HuH-7.5 (cell line): ENCODE measurements at places on chromosomes 7 and 10.

DNA sequence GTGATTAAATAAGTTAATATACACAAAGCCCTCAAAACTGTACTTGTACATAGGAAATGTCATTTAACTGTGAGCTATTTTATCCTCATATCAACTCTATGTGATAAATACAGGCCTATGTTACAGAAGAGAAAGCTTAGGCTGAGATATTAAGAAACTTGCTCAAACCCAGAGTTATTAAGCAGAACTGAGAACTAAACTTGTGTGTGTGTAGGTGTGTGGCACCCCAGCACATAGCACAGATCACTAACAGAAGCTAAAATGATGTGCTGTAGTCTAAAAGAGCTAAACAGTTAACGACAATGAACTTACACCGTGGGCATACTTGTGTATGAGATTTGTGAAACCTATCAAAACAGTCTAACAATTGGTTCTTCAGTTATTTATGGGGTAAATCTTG is 34.5 kb downstream of the MTPN start:
- DNase-seq = no peak

GRCh38 chr7:26685606-26686005 is 178.8 kb downstream of the SKAP2 start:
- DNase-seq = no peak

DNA sequence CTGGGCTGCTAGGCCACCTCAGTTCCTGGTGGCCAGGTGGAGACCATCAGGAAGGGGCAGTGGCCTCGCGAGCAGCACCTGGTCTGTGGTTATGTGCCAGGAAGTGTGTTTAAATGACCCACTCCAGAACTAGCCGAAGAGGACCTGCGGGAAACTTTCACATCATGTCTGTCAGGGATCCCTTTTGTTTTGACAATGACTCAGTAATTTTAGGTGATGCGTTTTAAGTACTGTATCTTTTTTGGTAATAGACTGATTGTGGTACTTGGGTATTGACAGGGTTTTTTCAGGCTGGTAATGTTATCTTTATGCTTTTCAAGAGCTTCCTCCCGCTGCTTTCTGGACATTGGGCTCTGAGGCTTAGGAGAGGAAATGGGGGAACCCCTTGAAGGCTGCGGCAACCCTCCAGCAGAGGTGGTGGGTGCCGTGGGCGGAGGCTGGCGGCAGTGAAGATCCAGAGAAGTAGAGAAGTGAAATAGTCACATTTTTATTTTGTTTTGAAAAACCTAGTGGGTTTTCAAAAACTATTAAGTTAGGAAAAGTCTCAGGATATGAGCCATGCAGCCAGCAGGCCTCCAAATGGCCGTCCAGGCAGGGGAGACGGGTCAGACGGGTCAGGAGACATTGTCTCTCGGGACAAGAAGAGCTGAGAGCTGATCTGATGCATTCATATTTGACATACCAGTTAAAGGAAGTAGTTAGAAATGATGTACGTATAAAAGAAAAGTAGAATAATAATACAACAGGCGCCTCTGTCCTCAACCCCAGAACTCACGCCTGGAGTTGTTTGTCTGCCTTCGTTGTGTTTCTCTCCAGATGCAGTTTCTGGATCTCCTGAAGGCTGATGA is 27.7 kb downstream of the PPP2R2D start:
- DNase-seq = no peak

- DNase-seq = no peak
These were observed 42.6 kb downstream of the PNLIPRP2 start for GRCh38 chr10:116663342-116663741.

- DNase-seq = no peak
These were observed 72.5 kb upstream of the NME8 start for GRCh38 chr7:37775921-37776320.

DNA sequence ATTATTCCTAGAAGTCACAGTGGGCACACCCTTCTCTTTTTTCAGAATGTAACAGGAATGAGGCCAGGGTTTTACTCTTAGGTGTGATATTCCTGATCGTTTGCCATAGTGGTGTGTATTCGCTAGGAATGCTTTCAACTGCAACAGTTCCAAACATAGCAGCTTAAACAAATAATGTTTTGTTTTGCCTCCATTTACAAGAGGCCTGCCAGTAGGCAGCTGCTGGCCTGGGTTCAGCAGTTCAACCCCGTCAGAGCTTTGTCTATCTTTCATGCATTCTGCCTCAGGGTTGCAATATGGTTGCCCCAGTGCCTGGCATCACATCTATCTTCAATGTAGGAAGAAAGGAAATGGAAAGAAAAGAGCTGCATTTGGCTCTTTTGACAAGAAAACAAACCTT is 21.7 kb upstream of the RET start:
- no peak for DNase-seq

- no peak for DNase-seq
These were observed 43.8 kb upstream of the DMBT1 start for GRCh38 chr10:122516734-122517133.

DNA sequence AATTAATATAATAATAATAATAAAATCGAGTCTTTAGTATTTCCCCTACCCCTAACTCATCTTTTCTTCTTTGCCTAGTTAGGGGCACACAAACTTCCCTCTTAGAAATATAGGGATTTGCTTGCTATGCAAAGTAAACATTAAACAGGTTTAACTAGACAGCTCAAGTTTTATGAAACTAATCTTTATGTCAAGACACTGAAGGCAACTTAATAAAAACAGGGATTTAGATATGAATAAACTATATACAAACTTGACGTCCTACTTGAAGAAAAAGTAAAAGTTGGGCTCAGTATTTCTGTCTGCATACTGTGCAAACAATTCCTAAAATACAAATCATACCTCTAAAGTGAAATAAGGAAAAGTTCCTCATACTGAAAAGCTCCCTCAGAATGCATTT is 52.1 kb upstream of the CAV2 start:
- no peak for DNase-seq

DNA sequence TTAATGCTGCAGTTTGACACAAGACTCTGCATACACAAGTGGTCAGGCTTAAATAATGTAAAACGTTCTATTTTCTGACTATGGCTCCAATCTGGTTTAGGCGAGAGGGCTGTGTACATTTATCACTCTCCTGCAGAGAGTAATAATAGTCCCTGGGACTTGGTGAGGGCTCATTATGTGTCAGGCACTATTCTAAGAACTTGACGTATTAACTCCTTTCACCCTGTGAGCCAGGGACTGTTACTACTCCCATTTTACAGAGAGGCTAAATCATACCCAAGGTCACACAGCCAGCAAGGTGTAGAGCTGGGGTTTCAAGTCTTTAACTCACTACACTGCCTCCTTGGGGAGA is 187.2 kb upstream of the LYZL2 start:
- DNase-seq = no peak

DNA sequence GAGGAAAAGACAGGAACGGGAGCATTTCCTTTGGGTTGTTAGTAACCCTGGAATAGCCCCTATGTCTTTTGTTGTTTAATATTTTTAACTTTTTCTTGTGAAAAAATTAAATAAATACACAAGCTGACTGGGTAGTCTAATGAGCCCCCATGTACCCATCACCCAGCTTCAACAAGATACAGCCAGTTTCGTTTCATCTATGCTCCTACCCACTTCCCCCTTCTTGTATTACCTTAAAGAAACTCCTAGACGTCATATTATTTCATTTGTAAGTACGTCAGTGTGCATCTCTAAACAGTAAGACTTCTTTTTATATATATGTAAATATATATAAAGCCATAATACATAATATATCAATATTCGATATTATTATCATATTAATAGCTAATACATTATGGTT is 42.8 kb upstream of the NUB1 start:
- no peak for DNase-seq

DNA sequence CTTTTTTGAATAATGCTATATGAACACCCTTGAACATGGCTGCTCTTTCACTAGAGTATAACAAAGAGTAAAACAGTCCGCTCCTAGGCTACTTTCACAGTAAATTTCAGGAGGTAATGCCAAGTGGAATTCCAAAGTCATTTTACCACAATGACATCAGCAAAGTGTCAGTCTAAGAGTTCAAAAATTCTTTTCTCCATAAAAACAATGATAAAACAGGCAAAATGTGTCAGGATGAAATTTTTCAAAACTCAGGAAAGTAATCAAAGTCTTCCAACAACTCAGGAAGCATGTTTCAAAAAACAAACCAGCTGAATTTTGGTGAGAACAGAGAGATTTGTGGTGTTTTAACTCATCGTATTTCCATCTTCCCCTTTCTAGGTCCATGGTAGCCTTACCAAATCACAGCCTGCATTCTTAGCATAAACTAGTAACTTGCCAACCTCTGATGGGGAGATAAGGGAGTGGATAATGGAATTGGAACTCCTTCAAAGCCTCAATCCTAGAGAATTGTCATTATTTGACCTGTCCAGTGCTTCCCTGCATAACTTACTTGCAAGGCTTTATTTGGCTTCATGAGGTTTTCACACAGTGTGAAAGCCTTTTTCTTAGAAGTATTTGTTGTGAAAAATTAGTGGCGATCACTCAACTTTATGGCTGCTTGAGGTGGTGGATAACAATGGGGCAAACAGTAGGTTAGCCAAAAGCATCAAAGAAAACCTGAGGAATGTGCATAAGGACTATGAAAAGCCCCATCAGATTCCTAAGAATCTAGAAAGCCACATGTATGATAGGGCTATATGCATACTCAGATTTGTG is 302.7 kb downstream of the HDAC9 start:
- DNase-seq = no peak

GRCh38 chr7:49513911-49514310 is 259.5 kb upstream of the VWC2 start:
- DNase-seq = no peak

DNA sequence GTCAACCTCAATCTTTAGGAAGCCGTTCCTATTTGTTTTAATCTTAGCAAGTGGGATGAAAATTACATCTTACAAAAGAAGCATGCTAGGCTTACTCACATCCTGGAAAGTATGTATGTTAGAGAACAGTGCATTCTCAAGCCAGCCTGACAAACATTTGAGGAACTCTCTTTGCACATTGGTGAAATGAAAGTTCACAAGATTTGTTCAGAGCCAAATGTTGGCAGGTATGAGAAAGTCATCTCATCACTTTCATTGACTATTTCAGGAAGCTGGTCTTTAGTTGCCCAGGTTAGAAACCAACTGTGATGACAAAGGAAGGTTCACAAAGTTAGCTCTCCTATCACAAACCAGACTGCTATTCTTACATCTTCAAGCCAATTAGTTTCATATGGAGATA is 57.1 kb downstream of the ABCB1 start:
- DNase-seq = no peak

DNA sequence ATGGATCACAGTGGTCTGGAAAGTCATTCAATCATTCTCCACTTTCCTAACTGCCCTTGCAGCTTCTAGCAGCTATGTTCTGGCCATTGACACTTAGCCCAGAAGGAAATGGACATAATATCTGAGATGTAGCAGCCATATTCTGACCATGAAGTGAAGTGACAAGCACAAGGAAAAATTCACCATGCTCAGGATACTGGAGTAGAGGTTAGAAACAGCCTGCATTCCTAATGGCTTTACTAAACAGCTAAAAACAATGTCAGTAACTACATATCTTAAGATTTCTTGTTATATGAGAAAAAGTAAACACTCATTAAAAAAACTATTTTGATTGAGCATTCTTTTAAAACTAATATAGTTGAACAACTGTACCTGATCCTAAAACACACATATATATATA is 443.8 kb downstream of the MAGI2 start:
- DNase-seq = no peak

- DNase-seq = no peak
These were observed 152.3 kb downstream of the SDK1 start for GRCh38 chr7:3453398-3453797.

DNA sequence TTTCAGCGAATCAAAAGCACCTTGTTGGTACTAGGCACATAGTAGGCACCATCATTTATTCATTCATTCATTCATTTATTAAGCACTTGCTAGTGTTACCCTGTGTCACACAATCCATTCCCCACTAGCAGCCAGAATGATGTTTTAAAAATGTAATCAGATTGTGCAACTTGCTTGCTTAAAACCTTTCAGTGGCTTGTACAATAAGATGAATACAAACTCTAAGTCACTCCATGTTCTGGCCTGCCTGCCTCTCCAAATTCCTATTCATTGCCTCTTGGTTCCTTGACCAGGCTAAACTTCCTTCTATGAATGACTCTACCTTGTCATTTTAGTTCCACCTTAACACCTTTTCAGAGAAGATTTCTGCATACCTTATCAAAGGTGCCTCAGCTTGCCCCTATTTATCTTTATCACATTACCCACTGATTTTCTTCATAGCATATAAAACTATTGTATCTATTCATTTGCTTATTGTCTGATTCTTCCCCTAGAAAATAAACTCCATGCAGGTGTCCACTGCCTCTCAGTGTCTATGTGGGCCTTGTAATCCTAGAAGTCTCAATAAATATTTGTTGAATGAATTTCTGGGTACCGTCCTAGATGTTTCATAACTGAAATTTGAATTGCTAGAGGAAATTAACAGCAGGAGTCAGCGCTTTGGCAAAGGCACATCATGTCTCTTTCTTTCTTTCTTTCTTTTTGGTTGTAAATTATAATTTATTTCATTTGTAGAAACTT is 169.5 kb downstream of the TMEM26 start:
- no peak for DNase-seq

DNA sequence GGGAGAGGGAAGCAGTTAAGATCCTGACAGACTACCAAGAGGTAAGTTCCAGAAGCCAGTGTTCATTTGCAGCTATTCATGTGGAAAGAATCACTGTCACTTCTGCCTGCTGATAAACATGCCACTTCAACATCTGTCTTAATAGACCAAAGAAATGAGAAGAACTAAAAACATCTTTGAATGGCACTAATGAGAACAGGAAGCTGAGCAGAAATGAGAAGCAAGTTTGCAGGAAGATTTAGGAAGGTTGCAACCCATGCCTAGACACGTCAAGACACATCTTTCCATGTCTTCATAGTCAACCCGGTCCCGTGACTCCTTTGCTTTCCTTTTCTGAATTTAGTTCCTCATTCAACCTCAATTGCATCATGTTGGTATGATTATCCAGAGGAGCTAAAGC is 180.0 kb downstream of the PDE1C start:
- no peak for DNase-seq

- no peak for DNase-seq
These were observed 13.9 kb downstream of the CDNF start for GRCh38 chr10:14823966-14824365.

- DNase-seq = no peak
These were observed 1.8 kb downstream of the AP4M1 start for GRCh38 chr7:100102950-100103840.

GRCh38 chr7:54847921-54848320 is 88.9 kb upstream of the SEC61G start:
- no peak for DNase-seq

- no peak for DNase-seq
These were observed 24.5 kb downstream of the TMEM209 start for GRCh38 chr7:130180571-130181262.

DNA sequence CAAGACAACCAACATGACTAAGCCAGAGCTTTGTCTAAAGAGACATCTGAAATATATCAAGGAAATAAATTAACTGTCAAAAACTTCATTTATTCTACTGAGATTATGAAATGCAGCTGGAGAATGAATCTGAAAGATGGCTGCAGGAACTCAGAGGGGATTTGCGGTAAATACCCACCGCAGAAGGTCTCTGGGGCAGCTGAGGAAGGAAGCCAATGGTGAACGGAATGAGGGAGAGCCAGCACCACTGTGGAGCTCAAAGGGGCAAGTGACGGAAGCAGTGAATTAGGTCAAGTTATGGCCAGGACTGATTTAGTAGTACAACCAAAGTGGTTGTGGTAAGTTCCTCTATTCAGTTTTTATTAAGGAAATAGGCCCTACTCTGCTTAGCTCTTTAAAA is 215.3 kb upstream of the GLI3 start:
- DNase-seq = no peak
